Pancreas (tissue), 10 donors: ENCODE measurements at places on chromosomes 1 and 21.
A peak's percentile ranks its signal among the peaks of the same experiment; 100 is the strongest.

- H3K36me3 ChIP-seq, result no peaks in the 10 kb centered on the region
- no peaks in the 10 kb centered on the region for H3K4me1 ChIP-seq
- no peak for DNase-seq
- no peak overlapping the region for H3K27ac ChIP-seq
- H3K27me3 ChIP-seq, result no peaks in the 10 kb centered on the region
- no peak overlapping the region for H3K4me3 ChIP-seq
These were observed 6.4 kb downstream of the COL8A2 start for GRCh38 chr1:36118447-36119204.

DNA sequence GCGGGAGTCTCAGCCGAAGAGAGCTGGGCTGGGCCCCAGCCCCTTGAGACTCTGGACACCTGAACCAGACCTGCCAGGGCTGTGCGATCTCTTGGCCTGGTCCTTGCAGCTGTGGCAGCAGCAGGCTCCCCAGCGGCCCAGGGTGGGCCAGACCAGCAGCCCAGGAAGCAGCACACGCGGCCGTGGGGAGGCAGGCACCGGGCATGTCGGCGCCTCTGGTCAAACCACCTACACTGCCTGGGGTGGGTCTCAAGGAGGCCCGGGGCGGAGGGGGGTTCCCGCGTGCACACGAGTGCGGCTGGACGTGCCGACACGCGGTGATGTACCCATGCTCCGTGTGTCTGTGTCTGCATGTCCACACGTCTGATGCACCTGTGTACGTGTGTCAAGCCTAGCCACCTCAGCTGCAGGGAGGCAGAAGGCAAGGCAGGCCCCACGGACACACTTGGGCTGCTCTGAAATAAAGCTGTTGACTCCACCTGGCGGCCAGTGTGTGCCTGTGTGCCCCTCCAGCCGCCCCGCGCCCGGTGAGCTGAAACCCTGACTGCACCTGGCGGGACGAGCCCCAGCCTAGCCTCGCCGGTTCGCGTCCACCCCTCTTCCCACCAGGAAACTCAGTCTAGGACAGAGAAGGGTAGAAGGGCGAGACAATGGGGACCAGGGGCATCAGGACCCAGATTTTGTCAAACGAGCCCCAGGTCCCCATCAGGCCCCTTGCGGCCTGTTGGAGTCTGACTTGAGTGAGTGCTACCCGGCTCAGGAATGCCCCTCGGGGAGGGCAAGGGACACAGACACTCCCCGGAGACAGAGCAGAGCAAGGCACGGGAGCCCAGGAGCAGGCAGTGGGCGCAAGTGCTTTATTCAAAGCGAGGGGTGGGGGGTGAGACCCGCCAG lies 11.6 kb downstream of the SCNN1D start:
- no peak overlapping the region for H3K27ac ChIP-seq
- DNase-seq, result peak; percentile 73
- H3K4me1 ChIP-seq, result no peaks in the 10 kb centered on the region
- no peaks in the 10 kb centered on the region for H3K27me3 ChIP-seq
- H3K36me3 ChIP-seq, result no peaks in the 10 kb centered on the region

DNA sequence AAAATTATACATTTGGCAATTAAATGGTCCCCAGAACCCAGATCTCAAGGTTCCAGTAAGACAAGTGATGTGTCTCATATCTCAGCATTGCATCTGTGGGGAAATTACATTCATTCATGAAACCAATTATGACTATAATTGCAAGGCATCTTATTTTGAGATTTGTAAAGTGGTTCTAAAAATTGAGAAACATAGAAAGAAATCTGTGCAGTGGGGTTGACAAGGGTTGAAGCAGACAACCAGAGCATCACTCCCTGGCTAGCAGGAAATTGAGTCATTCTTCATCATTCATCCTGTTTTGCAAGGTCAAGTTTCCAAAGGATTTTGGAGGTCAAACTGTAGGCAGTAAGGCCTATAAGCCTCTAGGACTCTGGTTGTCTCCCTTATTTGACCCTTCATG lies 25.1 kb upstream of the MROH9 start:
- H3K27me3 ChIP-seq, result no peaks in the 10 kb centered on the region
- DNase-seq, result no peak
- H3K36me3 ChIP-seq, result no peaks in the 10 kb centered on the region
- H3K4me1 ChIP-seq, result no peaks in the 10 kb centered on the region
- H3K27ac ChIP-seq, result no peak overlapping the region
- H3K4me3 ChIP-seq, result no peak overlapping the region

DNA sequence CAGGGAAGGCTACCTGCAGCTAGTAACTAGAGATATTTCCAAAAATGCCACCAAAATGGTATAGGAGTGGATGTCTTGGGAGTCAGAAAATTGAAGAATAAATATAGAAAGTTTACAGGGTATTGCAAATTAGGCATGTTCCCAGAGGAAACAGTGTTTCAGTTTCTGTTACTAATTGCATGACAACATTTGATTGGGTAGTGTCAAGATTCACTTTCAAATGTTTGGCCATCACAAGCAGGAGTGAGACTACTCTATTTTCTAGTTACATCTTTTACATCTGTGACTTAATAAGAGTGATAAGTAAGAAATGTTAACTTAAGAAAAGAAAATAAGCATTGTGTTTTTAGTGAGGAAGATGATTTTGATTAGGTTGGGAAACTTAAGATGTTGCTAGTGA lies 30.2 kb downstream of the AMY1C start:
- H3K4me3 ChIP-seq, result no peak overlapping the region
- no peak for DNase-seq
- no peaks in the 10 kb centered on the region for H3K4me1 ChIP-seq

GRCh38 chr1:192598589-192598988 lies 23.0 kb downstream of the RGS1 start:
- no peak overlapping the region for H3K4me3 ChIP-seq
- no peak for DNase-seq
- H3K36me3 ChIP-seq, result no peaks in the 10 kb centered on the region
- no peaks in the 10 kb centered on the region for H3K27me3 ChIP-seq
- no peak overlapping the region for H3K27ac ChIP-seq

GRCh38 chr1:226355669-226356551 lies 46.9 kb upstream of the LIN9 start:
- no peaks in the 10 kb centered on the region for H3K4me1 ChIP-seq
- H3K36me3 ChIP-seq, result peaks cover 23% of the 10 kb centered on the region
- no peak overlapping the region for H3K27ac ChIP-seq
- no peaks in the 10 kb centered on the region for H3K27me3 ChIP-seq

DNA sequence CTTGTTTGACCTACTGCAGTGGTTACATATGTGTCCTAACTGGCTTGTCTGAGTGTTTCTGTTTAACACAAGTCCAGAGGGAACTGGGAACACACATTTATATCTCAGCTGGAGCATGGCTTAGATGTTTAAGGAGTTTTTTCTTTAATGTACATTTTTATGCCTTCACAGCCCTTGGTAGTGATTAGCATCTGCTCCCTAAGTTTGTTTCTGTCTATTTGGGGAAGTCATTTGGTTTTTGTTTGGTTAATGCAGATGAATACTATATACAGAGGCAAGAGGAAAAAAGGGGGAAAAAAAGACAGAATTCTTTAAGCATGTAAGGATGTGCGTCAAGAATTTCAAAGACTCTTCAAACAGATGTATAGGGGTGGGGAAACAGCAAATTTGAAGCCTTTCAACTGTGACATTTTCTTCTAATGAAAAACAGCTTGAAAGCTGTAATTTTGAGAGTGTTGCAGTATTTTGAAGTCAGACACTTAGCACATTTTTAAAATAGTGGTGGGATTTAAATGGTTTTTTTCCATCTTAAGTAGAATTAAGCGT lies 15.4 kb downstream of the MACO1 start:
- H3K27ac ChIP-seq, result no peak overlapping the region
- H3K4me3 ChIP-seq, result no peak overlapping the region
- DNase-seq, result no peak

DNA sequence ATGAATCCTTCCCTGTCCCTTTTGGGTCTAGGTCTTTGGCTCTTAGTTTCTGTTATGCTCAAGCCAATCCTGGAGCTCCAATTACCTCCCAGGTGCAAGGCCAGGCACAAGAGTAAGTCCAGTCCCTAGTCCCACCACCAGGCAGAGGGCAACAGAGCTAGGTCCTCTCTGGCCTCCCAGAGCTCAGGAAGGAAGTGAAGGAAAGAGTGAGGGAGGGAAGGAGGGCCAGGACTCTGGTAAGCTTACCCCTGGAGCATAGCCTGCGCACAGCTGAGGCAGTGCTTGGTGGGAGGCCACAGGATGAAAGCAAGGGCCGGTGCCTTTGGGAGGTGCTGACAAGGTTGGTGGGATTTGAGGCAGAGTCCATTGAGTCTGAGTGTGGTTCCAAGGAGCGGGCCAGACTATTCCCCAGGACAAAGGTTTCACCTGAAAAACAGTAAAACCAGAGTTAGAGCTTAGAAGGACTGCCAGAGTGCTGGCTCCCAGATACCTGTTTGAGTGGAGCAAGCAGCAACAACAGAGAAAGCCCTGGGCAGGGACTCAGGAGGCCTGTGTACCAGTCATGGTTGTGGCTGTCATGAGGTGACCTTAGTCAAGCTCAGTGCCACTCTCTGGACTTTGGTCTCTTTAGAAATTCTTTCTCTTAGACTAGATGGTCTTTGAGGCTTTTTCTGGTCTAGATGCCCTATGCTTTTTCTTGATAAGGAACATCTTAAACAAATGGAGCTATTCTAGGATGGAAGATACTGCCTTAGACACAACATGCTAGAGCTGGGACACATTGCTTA lies 15.8 kb upstream of the SLFNL1 start:
- H3K36me3 ChIP-seq, result no peaks in the 10 kb centered on the region
- no peak for DNase-seq
- H3K4me1 ChIP-seq, result no peaks in the 10 kb centered on the region
- no peak overlapping the region for H3K27ac ChIP-seq

GRCh38 chr1:180674603-180675530 lies 43.0 kb downstream of the XPR1 start:
- no peaks in the 10 kb centered on the region for H3K27me3 ChIP-seq
- DNase-seq, result no peak
- H3K36me3 ChIP-seq, result no peaks in the 10 kb centered on the region
- no peak overlapping the region for H3K4me3 ChIP-seq
